ENCODE measurements at places on chromosomes 6 and 20.

DNA sequence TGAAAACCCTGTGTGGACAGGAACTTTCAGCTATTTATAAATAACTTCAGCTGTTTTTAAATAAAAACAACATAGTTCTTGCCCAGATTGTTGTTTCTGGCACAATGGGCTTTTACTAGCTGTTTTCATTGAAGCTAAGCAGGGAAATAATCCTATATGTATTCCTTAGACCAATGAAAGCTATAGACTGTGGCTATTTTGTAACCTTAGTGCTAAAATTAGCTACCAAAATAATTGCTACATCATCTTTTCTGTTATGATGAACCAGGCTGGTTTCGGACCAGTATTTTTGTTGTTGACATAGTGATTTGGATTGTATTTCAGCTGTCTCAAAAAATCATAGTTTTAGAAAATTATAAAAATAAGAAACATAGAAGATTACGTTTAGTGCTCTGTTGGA, 13.7 kb downstream of the PHF3 start:
- no peak for DNase-seq

DNA sequence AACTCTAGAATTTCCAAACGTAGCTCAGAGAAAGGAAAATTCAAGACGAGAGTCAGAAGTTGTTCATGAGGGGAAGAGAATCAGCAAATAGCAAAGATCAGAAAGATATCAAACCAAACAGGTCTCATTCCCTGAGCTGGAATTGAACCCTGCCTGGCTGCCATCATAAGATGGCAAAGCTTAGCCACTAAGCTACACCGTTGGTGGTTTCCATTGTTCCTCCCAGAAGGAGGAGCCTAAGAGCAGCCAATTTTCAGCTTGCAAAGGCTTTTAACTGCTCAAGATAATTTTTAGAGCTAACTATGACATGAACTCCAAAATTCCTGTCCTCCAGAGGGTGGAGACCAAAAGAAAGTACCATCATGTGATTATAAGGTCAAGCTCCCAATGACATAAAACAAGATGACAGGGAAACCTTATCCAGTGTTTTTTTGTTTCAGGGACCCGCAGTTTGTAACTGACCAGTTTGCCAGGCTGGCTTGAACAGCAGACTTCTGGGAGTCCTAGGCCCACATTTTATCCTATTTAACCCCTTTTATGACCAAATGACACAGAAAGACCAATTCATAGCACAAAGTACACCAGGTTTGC, 55.9 kb downstream of the COL11A2 start:
- no peak for DNase-seq

- DNase-seq, result no peak
These were observed 74.9 kb downstream of the NCOA3 start for GRCh38 chr20:47576516-47577033.

DNA sequence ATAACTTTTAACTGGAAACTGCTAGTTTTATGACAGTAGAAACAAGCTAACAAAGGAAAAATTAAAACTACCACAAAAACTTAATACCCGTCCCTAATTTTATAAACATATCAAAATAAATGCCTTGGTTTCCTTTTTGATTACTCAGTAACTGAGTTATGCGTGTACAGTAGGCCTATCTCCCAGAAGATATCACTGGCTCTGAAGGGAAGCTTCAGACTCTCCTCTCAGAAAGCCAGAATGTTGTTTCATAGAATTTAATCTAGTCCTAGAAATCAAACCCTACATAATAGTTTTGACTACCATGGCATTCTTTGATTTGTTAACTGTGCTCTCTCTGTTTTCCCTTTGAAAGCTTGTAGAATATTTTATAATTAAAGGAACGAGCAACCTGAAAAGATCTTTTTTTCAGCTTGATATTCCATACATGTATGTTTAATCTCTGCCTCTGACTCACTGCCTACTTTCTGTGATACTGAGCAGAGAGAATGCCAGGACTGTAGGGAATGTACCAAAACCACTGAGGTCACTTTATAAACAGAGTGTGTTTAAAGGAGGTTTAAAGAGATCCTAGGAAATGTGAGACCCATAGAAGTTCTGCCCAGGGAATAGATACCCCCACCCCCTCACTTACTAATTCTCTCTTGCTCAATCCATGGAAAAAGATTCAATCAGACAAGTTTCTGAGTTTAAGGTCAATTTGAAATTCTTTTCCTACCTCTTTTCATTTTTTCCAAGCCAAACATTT, 311.5 kb downstream of the HDGFL1 start:
- no peak for DNase-seq

DNA sequence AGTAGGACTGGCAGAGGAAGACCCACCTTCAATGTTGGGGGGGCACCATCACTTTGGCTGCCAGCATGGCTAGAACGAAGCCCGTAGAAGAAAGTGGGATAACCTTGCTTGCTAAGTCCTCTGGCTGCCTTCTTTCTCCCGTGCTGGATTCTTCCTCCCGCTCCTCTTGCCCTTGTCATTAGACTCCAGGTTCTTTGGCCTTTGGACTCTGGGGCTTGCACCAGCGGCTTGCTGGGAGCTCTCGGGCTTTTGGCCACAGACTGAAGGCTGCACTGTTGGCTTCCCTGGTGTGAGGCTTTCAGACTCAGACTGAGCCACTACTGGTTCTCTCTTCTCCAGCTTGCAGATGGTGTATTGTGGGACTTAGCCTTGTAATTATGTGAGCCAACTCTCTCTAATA, 28.2 kb downstream of the GSTA2 start:
- DNase-seq, result no peak

DNA sequence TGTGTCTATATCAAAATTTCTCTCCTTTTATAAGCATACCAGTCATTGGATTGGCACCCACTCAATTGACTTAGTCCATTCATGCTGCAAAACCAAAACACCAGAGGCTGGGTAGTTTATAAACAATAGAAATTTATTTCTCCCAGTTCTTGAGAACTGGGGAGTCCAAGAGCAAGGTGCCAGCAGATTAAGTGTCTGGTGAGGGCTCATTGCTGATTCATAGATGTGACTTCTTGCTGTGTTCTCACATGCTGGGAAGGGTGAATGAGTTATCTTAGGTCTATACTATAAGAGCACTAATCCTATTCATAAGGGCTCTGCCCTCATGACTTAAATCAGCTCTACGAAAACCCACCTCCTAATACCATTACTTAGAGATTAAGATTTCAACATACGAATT, 501.4 kb downstream of the EPM2A start:
- no peak for DNase-seq

DNA sequence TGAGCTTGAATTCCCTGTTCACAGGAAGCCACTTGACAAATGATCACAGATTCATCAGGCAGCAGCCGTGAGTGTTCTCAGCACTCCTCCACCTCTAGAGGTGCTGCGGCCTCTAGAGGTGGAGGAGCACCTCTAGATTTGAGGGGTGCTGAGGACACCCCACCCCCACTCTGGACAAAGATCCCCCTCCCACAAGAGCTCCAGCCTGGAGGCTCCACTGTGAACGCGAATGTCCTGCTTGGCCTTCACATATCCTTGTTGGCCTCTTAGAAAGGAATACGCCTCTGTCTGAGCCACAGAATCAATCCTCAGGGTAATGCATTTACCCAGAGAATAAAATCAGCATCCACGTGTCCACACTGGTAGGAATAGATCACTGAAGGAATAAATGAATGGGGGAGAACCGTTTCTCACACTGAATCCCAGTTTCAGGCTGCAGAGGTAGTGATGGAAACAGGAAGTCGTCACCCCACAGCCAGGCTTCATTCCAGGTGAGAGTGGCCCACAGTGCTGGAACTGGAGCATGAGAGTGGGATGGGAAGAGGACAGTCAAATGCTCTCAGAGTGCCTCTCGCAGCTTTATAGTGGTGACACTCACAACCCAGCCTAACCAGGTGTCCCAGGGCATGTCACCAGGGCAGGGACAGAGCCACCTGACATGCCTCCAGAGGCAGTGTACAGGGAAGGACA, 16.6 kb downstream of the NPEPL1 start:
- DNase-seq, result no peak

DNA sequence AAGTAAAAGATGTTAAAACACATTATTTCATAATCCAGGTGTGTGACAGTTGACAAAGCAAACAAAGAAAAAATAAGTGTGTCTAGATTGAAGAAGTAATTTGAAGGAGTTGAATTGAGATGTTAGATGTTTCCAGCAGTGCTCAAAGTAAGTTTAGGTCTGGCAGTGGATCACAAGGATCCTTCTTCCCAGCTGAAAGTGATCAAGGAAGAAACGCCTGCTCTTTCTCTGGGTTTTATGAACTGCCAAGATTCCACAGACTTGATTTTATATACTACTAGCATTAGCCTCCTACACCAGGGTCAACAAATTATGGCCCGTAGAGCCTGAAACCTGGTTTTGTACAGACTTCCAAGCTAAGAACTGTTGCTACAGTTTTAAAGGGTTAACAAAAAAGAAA, 30.3 kb downstream of the STX7 start:
- no peak for DNase-seq

DNA sequence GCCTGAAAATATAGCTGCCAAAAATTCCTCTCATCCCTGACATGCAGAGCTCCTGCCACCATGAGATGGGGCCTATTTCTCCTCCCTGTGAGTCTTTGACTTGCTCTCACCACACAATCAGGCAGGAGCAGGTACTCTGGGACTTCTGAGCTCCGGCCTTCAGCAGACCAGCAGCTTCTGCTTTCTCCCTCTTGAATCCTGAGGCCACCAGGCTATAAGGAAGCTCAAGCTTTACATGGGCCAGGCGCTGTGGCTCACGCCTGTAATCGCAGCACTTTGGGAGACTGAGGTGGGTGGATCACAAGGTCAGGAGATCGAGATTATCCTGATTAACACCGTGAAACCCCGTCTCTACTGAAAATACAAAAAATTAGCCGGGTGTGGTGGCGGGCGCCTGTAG, 238.7 kb upstream of the RREB1 start:
- DNase-seq, result no peak

DNA sequence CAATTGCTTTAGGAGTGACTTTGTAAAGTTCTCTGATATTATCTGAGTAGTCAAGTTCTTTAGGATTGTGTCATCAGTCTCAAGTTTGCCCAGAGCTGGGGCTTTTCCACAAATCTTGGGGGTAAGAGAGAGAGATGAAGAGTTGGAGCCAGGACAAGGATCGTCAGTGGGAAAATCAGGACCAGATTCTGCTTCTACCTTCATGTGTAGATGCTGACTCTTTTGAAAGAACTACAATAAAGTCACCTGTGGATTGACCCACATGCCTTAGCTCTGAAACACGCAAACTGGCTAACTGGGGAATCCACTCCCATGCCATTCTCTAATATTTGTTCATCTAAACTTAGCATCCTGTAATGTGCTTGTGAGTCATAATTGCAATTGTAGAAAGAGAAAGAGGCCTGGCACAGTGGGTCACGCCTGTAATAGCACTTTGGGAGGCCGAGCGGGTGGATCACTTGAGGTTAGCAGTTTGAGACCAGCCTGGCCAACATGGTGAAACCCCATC, 15.6 kb upstream of the BICRAL start:
- DNase-seq, result no peak

GRCh38 chr6:11706171-11706570, 72.4 kb downstream of the ADTRP start:
- no peak for DNase-seq

All from CD4-positive, alpha-beta T cell treated with Interleukin-15 for 1 hour (primary cell).